ENCODE measurements at places on chromosomes 11 and 22. TPM values are rescaled to one million over a fixed set of nuclear protein-coding genes. Genes with fewer than 3 reads are reported as not detected.

Gene NEU3
- polyA plus RNA-seq: 18.2 TPM

Gene TRAPPC4
- polyA plus RNA-seq: 32.9 TPM

Gene GAL
- polyA plus RNA-seq: not detected

Gene GGTLC3
- 0.32 TPM for polyA plus RNA-seq

Gene MS4A14
- polyA plus RNA-seq: 1.5 TPM

Gene SCN4B
- polyA plus RNA-seq: 1.7 TPM

Gene OR2AT4
- not detected for polyA plus RNA-seq

Gene BCO2
- 91.1 TPM for polyA plus RNA-seq

Gene IGLL1
- polyA plus RNA-seq: not detected

Gene USP47
- 56.5 TPM for polyA plus RNA-seq

Gene OR5A1
- not detected for polyA plus RNA-seq

Gene PANX3
- not detected for polyA plus RNA-seq

Gene SPDYC
- polyA plus RNA-seq: not detected

Gene GAB4
- polyA plus RNA-seq: 0.03 TPM

Gene SEPTIN5
- 73.4 TPM for polyA plus RNA-seq

Gene NXPE2
- polyA plus RNA-seq: not detected

Gene ZNF280B
- 7.0 TPM for polyA plus RNA-seq

Gene OR8G1
- not detected for polyA plus RNA-seq

Gene PIWIL4
- polyA plus RNA-seq: 0.71 TPM

Gene FBLN1
- polyA plus RNA-seq: 83.6 TPM

Gene CADM1
- 24.4 TPM for polyA plus RNA-seq

Gene FIBIN
- polyA plus RNA-seq: 11.1 TPM

Gene HTR3A
- 0.13 TPM for polyA plus RNA-seq

Gene PGGHG
- 0.55 TPM for polyA plus RNA-seq

Gene POGLUT3
- 8.8 TPM for polyA plus RNA-seq

Gene OR9G1
- polyA plus RNA-seq: not detected

Gene SAA4
- polyA plus RNA-seq: 1.5 TPM

Gene TECTA
- polyA plus RNA-seq: 2.6 TPM

Gene ISX
- polyA plus RNA-seq: not detected

Gene C11orf42
- polyA plus RNA-seq: not detected

Measured in adrenal gland (tissue), 19 donors.